ENCODE measurements at places on chromosomes 2 and 18. TPM values are rescaled to one million over a fixed set of nuclear protein-coding genes. Genes with fewer than 3 reads are reported as not detected.

The INPP5D gene
- total RNA-seq = 8.7 TPM

The ACTG2 gene
- 3,612 TPM for total RNA-seq

The CPO gene
- 0.33 TPM for total RNA-seq

DNA sequence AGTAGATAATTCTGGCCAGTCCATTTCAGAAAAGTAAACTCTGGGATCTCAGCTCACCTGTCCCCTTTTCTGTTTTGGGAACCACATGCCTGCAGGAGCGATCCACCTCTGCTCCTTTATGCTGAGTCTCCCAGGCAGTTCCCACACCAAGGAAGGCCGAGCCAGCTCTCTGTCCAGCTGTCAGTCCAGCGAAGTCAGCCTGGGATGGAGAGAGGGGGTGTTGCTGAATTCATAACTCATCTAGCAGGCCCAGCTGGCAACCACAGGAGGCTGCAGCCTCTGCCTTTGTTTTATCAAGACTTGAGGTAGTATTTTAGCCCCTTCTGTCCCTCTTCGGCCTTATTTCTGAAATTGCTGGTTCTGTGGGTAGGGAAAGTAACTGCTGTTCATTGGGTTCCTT is 209.9 kb downstream of the ARL4C start:
- DNase-seq = no peak

GRCh38 chr2:4967206-4967605 is 725.0 kb upstream of the SOX11 start:
- no peak for DNase-seq

DNA sequence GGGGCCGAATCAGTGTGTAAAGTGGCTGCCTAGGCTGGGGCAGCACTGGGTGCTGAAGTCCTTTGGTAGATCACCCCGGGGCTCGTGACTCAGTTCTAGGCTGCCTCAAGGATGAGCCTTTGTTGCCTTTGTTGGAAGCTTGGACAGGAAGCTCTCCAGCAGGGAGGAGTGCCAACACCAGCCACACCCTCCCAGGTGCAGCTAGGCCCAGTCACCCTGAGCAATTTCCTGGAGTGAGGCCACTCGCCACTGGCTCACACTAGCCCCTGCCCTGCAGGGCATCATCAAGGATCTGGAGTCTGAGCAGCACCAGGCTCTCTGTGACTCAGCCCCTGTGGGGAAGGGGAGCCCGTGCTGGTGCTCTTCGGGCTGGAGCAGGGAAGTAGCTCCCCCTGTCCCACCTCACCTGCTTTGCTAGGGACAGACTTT is 6.7 kb upstream of the SDC1 start:
- DNase-seq = no peak

DNA sequence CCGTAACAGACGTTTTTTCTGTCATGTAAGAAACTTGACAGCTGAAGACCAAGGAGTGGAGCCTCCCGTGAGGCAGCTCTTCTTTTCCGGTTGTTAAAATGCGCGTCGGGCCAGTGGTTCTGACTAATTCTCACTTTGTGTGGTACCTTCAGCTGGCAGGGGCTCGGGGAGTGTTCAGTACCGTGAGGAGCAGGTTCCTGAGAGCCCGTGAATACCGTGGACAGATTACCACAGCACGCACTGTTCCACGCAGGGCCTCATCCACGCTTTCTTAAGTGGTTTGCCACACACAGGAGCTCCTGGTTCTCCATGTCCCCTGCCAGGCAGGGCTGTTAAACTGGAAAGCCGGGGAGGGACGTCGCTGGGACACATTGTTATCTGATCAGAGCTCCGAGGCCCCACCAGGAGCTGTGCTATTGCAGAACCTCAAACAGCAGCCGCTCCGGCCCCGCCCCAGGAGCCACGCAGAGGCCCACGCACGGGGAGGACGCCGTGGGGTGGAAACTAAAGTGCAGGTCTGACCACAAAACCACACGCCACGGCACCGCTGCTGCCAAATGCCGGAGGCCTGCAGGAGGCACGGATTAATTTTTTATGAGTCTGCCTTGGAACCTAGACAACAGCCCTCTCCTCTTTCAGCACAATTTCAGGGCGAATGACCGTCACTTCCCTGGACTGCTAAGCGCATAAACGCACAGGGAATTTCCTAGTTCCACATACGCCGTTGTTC is 43.3 kb downstream of the NFATC1 start:
- no peak for DNase-seq

The FMNL2 gene
- total RNA-seq = 24.8 TPM

The PAX8 gene
- 0.41 TPM for total RNA-seq

The ZNF396 gene
- 3.3 TPM for total RNA-seq

- DNase-seq = no peak
Observed at GRCh38 chr2:155418753-155419152, 720.3 kb downstream of the KCNJ3 start.

- no peak for DNase-seq
Observed at GRCh38 chr2:60652832-60653340, 99.4 kb upstream of the BCL11A start.

The TRABD2A gene
- 0.36 TPM for total RNA-seq

The ALPP gene
- not detected for total RNA-seq

DNA sequence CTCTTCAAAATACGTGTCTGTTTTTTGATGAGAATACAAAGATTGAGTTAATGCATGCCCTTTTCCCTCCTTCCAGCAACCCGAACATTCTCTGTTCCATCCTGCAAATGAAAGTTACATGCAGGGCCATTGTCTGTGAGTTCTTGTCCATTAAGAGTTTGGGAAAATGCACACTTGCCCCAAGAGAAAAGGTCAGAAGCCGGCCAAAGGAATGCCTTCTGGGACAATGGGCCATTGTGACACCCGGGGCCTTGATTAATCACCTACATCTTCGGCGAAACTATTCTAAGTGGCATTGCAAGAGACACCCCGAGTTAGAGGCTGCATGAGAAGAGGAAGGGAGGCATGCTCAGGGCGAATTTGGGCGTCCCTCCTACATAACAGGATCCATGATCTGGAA is 73.7 kb upstream of the COPS8 start:
- DNase-seq = no peak
